ENCODE measurements at places on chromosomes 13 and 19. TPM values are rescaled to one million over a fixed set of nuclear protein-coding genes. Genes with fewer than 3 reads are reported as not detected.

The ZNF567 gene
- 14.5 TPM for polyA plus RNA-seq

DNA sequence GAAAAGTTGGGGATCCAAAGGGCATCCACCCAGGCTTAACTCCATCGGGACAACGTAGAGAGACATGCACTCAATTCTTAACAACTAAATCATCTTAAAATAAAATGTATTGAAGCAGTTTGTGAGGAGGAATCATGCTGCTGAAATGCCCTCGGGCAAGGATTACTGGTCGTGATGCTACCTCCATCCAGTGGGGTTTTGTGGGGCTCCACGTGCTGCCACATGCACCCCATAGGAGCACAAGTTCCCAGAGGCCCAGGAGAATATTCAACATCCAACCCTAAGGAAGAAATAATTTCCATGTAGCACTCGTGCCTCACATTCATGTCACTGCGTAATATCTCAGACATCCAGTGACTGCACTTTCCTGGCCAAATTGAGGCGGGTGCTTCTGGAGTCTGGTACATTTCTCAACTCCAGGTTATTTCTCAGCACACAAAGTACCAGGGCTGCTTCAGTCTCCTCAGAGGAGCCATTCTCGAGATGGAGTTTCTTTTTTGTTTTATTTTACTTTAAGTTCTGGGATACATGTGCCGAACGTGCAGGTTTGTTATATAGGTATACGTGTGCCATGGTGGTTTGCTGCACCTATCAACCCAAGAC lies 429.8 kb downstream of the FOXO1 start:
- DNase-seq, result no peak

The KLK15 gene
- polyA plus RNA-seq, result 0.11 TPM

The DCT gene
- 0.27 TPM for polyA plus RNA-seq

DNA sequence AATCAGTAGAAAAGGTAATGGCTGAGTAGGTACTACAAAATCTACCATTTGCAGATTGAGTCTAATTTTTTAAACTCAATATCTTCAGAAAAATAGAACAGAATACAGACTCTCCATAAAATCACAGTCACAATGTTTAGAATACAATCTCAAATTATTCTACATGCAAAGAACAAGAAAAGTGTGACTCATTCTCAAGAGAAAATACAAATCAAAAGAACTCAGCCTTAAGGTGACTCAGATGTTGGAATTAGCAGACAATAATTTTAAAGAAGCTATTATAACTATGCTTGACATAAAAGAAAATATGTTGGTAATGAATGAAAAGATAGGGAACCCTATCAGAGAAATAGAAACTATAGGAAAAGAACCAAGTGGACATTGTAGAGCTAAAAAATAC lies 78.9 kb downstream of the RXFP2 start:
- DNase-seq, result no peak

DNA sequence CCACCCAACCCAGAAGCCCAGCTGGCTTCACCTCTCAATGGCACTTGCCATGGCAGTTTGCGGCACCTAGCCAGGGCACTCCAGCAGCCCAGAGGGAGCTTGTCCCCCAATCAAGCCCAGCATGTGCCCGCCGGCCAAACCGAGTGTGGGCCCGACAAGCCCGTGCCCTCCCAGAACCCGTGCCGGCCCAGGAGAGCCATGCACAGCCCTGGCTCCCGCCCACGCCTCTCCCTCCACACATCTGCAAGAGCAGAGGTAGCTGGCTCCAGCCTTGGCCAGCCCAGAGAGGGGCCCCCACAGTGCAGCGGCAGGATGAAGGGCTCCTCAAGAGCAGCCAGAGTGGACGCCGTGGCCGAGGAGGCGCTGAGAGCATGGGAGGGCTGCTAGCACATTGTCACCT lies 2278.0 kb upstream of the PCDH20 start:
- DNase-seq, result no peak

DNA sequence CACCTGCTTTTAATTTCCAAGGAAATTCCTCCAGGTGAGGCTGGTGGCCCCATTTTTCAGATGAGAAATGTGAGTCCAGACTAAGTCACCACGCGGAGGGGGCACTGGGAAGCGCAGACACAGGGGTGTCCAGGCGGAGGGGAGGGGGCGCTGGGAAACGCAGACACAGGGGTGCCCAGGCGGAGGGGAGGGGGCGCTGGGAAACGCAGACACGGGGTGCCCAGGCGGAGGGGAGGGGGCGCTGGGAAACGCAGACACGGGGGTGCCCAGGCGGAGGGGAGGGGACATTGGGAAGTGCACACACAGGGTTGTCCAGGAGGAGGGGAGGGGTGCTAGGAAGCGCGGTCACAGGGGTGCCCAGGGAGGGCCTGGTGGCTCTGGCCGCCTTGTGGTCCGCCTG lies 3.5 kb downstream of the GRK1 start:
- DNase-seq, result no peak

The STOML3 gene
- polyA plus RNA-seq, result not detected

DNA sequence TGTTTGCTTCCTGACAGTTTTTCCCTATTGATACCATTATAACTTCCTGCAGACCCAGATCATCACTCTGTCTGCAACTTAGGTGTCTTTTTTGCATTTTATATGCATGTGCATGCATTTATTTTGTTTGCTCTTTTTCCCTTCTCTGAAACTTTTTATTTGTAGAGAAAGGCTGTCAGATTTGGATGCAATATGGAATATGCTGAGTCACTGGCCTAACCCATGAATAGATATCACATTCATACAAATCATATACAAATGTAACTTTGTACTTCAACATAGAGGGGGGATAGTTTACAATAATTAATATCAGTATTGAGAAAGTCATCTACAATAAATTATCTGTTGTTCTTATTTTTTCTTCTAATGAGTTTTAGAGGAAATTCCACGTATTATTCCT lies 1465.0 kb downstream of the EFNB2 start:
- DNase-seq, result no peak

DNA sequence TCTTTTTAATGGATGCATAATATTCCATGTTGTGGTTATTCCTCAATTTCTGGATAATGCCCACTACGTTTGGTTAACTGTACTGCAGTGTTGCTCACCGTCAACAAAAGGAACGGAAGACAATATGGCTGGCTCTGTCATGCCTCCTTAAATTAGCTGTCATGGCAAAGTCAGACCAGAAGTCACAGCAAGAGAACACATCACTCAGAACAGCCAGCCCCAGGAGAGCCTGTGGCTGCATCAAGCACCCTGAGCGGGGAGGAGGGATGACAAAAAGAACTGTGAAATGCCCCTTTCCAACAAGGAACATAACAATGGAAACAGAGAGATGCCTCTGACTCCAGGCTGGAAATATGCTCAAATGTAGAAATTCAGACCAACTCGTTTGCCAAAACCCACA lies 366.0 kb upstream of the ZNF507 start:
- DNase-seq, result no peak

DNA sequence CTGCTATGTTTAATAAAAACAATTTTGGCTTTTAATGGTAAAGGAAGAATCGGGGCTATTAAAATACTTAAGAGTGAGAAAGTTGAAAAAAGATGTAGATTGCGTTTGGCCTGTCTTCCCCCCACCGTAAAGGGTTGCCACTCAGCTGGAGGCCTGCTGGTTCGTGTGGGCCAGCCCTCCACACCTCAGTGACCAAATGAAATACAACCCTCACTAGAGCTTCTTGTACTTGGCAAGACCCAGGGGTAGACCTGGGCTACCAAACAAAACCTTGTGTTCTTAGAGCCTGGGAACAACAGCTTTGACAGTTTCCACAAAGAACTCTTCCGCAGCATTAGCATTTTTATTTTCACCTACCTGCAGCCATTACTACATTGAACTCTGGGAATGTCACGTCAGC lies 152.8 kb upstream of the PABPC3 start:
- no peak for DNase-seq

GRCh38 chr13:29583073-29583785 lies 12.3 kb downstream of the SLC7A1 start:
- DNase-seq, result no peak

DNA sequence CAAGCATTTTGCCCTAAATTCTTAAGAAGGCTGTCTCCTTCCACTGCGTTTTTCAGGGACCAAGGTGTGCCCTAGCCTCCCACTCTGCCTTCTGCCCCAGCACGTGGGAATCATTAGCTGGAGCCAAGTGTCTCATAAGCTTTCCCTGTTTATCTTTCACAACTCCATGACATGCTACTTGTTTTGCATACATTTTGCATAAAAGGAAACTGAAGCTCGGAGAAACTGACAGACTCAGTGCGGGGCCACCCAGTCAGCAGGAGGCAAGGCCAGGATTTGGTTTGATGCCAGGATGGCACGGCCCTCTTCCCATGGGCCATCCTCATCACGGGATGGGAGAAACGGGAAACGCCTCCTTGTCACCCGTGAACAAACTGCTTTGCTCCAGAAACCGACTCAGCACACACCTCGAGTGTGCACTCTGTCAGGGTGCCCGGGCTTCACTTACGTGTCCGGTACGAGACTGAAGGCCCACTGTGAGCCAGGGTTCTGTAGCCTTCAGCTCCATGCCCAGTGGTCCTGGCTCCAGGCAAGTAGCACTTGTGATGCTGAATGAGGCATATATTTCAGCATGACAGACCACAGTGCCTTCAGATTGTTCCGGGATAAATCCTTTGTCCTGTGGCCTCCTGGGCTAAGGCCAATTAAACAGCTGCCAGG lies 9.6 kb downstream of the CEBPA start:
- DNase-seq, result no peak

The CCDC70 gene
- not detected for polyA plus RNA-seq

The CLDN10 gene
- 124 TPM for polyA plus RNA-seq

DNA sequence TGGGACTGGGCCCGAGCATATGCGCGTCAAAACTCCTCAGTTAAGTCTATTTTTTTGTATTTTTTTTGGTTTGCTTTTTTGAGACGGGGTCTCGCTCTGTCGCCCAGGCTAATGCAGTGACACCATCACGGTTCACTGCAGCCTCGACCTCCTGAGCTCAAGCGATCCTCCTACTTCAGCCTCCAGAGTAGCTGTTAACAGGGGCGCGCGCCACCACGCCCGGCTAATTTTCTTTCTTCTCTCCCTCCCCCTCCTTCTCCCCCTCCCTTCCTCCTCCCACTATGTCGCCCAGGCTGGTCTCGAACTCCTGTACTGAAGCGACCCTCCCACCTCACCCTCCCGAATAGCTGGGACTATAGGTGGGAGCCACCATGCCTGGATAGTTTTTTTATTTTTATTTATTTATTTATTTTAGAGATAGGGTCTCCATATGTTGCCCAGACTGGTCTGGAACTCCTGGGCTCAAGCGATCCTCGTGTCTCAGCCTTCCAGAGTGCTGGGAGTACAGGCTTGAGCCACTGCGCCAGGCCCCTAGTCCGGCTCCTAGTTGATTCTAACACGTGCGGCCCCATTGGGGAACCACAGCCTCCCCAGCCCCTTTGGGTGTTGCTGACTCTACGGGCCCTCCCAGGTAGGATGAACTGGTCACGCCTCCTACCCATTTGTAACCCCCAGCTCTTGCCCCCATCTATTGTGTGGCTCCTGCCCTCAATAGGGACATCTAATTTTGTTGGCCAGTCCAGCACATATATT lies 806 bp upstream of the ZNF837 start:
- DNase-seq, result no peak

GRCh38 chr13:78709028-78709427 lies 50.1 kb upstream of the OBI1 start:
- DNase-seq, result no peak

The SNRPA gene
- 114 TPM for polyA plus RNA-seq

DNA sequence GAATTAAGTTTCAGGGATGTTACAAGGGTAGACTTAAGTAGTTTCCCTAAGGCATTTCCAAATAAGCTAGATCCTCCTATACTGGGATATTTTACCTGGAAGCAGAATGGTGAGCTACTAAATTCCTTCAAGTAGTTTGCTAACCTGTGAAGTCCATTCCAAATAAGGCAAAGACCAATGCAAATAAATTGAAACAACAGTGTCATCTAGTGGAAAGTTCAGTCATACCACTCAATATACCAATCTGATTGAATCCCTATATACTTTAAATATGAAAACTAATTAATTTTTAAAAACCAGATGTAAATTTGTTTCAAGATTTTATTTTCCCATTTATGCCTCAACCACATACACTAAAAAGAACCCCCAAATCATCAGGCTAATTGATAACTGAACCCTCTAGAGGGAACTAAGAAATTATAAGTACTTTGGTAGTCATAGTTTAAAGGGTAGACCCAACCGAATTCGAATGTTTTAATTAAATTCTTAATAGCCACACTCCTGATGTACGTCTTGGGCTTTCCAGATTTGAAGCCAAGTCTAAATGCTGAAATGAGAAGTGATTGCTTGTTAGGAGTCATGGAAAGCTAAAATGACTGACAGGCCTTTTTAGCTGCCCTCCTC lies 223.7 kb downstream of the TBC1D4 start:
- DNase-seq, result peak; percentile 28

DNA sequence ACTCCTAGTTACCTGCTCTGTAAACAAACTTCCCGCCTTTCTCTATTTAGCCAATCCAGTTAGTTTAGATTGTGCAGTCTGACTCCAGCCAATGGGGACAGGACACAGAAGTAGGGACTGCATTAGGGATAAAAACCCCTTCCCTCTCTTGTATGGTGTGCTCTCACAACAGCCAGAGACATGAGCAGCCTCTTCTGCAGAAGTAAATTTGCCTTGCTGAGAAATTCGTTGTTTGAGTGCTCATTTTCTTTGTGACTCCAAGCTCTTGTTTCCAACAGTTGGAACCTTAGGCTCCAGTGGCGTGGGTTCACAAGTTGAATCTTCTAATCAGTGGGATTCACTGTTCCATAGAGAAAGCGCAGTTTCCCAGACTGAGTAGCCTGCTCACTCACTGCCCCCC lies 66.1 kb downstream of the ZNF93 start:
- DNase-seq, result no peak

DNA sequence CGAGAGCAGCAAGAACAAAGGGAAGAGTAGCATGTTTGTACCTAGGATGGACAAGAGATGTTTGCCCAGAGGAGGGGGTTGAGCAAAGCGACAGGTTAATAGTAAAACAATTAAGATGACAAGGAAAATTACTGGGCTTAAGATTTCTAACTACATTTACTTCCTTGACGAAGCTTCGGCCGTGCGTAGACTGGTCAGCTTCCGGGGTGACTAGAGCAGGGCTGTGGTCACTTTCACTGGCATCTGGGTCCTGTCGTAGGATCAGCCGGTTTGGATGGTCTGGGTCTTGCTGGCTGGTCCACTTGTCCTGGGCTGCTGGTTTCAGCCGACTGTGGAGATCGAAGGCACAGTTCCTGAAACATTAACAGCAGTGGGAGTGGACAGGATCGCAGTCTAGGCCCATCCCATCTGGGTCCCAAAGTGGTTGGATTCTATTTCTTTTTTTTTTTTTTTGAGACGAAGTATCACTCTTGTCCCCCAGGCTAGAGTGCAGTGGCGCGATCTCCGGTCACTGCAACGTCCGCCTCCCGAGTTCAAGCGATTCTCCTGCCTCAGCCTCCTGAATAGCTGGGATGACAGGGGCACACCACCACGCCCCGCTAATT lies 5.0 kb upstream of the BSG start:
- DNase-seq, result no peak

All from right renal pelvis (tissue), 4 donors.